ENCODE measurements at places on chromosomes 6 and 20.

GRCh38 chr6:170006071-170006899, 254.9 kb downstream of the ERMARD start:
- peak; percentile 16 for DNase-seq

- DNase-seq, result no peak
Measured at GRCh38 chr6:32836873-32837272, 1.7 kb downstream of the TAP2 start.

DNA sequence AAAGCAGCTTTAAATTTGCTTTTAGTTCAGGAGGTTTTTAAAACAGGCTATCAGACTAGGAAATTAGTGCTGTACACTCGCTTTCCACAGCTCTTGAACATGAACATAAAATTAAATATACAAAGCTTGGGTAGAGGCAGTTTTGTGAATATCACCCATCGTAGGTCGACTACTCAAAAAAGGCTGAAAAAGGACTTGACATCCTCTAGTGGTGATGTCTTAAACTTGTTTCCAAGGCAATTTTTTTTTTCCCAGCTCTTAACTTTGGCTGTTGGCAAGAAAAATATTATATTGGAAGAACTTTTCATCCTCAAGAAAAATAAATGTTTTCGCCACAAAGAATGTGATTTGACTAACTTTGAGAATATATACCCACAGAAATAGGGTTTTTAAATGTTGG, 2.9 kb downstream of the MAP7 start:
- no peak for DNase-seq

- DNase-seq, result no peak
Measured at GRCh38 chr6:128659276-128659675, 138.9 kb upstream of the PTPRK start.

DNA sequence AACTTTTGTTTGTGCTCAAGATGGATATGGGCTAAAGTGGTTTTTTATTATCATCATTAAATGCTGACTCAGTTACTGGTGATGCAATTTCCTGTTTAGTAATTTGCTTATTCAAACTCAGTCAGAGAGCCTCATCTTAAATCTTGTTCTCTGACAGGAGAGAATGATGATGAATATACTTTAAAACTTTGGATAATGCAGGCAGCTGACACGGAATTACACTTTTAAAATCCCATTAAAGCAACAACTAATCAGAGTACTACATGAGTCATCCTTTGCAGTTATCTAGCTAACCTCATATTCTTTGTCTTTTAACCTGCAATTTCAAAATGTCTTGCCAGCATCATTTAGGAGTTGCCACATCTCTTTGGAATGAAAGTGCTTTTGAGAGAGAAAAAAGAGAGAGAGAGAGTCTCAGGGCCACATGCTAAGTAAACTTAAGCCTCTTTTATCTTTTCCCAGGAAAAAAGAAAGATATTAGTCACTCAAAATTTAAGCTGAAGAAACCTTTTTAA, 9.2 kb upstream of the C6orf141 start:
- no peak for DNase-seq

DNA sequence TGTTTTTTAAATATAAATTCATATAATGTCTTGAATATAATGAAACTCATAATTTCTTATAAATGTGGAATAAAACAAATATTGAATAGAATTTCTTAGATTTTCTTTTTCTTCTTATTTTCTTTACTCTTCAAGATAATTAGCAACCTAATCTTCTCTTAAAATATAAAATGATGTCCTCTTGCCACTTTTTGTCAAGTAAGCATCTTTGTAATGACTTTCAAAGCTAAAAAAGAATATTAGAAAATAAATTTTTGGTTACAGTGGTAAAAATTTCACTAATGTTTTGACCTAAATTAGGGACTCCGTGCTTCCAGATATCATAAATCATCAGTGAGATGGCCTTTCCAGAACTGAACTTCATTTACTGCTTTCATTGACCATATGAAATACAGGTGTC, 846.4 kb downstream of the FRK start:
- no peak for DNase-seq

DNA sequence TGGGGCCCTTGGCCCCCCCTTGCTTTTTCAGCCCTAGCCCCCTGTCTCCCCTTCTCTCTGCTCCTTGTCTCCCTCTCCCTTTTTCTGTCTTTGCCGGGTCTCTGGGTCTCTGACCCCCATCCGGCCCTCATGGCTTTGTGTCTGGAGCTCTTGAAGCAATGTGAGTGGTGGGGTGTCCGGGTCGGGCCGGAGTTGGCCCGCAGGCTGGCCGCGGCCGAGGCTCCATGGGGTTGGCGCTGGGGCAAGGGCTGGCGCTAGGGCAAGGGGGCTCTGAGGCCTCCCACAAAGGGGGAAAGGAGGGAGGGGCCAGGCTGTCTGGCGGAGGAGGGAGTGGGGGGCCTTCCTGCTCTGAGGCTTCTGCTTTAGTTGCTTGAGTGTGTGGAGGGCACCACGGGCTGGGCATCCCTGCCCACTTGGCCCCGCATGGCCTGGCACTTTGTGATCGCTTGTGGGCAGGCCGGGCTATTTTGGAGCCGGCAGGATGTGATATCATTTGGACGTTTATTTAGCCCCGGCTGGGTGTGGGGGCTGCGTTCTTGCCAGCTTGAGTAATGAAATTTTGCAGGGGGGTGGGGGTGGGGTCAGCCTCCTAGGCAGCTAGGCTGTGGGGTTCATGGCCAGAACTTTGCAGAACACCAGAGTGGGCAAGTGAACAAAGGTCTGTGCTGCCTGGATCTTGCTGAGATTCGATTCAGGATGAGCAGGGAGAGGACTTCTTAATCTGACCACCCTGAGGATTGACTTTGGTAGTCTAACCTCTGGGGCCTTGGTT, 78.7 kb upstream of the MYL9 start:
- DNase-seq, result no peak

GRCh38 chr6:148530976-148531375, 188.3 kb downstream of the SASH1 start:
- no peak for DNase-seq

- no peak for DNase-seq
Measured at GRCh38 chr6:39997101-39997635, 62.9 kb upstream of the MOCS1 start.

GRCh38 chr6:40724886-40725285, 137.7 kb upstream of the LRFN2 start:
- no peak for DNase-seq

DNA sequence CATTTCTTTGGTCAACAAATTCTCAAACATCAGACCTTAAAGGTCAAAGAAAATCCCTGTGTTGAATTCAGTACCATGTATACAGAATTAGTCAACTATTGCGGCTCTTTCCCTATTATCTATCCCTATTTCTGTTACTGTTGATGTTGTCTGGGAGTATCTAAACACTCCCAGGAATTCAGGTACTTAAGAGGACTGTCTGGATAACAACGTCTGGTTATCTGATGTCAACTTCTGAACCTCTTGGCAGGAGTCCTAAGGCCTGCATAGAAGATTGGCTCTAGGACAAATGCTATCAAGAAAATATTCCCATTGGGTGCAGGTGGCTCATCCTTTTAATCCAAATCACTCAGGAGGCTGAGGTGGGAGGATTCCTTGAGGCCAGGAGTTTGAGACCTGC, 255.6 kb downstream of the KHDC1L start:
- DNase-seq, result no peak

GRCh38 chr20:53859684-53860083, 210.7 kb downstream of the BCAS1 start:
- DNase-seq, result no peak

- no peak for DNase-seq
Measured at GRCh38 chr6:157999168-158000051, 17.7 kb downstream of the SYNJ2 start.

- DNase-seq, result no peak
Measured at GRCh38 chr6:145081677-145082076, 653.6 kb downstream of the EPM2A start.

GRCh38 chr20:52722926-52723688, 249.1 kb upstream of the TSHZ2 start:
- no peak for DNase-seq

DNA sequence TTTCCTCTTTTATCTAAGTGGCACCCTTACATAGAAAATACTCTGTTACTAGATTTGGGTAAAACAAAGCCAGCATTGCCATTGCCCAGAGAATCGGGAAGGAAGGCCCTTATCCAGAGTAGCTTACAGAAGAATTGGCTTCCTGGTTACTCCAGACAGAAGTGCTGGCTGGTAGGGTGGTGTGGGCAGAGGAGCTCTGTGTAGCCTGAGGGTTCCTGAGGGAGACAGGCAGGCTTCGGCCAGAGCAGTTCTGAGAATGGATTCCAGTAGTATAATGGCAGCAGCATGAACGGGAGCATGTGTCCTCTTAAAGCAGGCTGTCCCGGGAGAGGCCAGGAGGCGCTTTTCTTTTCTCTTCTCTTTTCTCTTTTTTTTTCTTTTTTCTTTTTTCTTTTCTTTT, 11.9 kb downstream of the CUL9 start:
- DNase-seq, result no peak

DNA sequence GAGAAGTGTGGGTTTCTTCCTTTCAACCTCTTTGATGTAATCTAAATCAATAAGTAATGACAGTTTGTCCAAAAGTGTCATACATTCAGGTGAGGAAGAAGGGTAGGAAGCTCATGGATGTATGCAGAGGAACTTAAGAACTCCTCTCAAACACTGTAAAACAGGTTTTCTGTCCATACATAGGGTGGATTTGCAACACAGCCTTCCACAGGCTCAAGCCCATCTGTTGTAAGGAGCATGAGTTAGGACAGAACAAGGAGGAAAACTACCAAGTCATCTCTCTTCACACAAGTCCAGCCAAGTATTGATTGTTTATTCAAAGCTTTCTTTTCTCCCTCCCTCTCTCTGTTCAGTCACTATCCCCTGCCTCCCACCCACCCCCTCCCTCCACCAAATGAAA, 49.0 kb upstream of the CDYL start:
- DNase-seq, result no peak

DNA sequence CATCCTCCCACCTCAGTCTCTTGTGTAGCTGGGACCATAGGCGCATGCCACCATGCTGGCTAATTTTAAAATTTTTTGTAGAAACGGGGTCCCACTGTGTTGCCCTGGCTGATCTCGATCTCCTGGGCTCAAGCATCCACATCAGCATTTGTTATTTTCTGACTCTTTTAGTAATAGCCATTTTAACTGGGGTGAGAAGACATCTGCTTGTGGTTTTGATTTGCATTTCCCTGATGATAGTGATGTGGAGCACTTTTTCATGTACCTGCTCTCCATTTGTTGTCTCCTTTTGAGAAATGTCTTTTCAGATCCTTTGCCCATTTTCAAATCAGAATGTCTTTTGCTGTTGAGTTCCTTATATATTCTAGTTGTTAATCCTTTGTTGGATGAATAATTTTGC, 22.2 kb upstream of the TULP4 start:
- DNase-seq, result no peak

GRCh38 chr6:133169901-133170300, 71.3 kb upstream of the EYA4 start:
- DNase-seq, result no peak

DNA sequence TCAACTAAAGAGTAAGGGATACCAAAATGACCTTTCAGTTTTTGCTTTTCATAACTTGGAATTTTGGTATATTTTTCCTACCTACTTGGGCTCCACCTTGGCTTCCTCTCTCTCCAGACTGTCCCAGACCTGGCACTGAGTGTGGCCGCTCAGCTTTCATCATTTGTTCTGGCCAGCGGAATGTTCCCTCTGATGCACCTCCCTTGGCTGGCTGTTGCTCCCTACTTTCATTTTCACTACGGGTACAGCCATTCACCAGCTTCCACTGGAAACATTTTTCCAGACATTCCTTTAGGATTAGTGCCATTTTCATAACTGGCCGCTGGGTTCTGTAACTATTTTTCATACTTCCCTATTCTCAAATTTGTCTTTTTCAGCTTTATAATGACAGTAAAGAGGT, 487.4 kb downstream of the TENT5A start:
- no peak for DNase-seq

DNA sequence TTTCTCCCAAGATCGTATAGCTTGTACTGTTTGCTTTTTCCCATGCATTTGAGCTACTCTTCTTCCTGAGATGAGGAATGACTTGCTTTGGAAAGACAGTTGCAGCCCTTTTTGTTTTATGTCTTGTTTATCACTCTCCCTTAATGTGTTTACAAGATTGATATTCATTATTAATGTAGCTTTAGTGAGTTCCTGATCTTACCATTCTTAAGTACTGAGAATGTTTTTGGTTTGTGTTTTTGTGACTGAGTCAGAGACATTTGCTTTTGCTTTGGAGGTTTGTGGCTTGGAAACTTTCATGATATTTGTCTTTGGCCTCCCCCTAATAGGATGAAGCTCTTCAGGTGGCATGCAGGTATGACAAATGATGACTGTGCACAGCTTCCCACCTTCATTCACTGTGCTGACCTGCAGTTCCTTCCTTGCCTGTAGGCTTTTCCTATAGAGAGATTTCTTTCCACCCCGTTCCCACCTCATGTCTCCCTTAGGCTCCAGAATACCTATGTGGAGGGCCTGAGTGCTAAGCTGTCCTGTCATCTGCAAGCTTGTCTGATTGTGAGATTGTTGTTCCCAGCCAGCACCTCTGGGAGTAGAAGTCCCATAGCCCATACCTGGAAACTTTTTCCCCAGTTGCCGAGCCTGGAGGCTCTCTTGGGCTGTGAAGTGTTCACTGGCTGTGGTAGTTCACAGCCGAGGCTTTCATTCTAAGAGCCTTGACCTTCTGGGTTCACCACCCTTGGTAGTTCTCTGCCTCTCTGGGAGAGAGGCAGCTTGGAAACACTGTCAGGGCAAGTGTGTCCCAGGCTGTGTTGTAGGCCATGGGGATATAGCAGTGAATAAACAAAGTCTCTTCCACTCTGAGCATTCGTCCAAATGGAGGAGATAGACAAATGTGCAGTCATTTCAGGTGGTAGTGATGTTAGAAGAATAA, 27.1 kb downstream of the CDS2 start:
- no peak for DNase-seq

- no peak for DNase-seq
Measured at GRCh38 chr6:493840-494239, 102.3 kb downstream of the IRF4 start.

DNA sequence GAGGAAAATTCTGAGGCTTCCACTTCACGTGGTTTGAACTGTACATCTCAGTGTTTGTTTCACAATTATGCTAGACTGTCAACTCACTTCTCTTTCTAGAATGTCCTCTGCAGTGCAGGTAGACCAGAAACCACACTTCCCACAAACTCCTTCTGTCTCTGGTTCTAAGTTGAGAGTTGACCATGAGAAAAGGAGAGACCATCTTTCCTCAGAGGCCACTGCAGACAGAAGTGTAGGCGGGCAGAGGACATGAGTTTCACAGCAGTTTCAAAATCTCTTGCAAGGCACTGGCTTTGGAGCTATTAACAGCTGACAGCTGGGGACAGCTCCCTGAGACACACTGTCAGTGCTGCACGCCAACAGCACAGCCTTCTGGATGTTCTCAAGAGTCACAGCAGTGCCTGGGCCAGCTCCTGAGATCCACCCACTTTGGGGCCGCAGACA, 55.4 kb upstream of the MOXD1 start:
- no peak for DNase-seq

GRCh38 chr6:56172144-56172543, 75.2 kb downstream of the COL21A1 start:
- DNase-seq, result no peak

- DNase-seq, result no peak
Measured at GRCh38 chr6:41344876-41345275, 9.5 kb downstream of the NCR2 start.

- DNase-seq, result no peak
Measured at GRCh38 chr6:165274611-165275010, 34.8 kb downstream of the C6orf118 start.
